Naive B cell (primary cell): ENCODE measurements at places on chromosomes 6 and 20. TPM values are rescaled to one million over a fixed set of nuclear protein-coding genes. Genes with fewer than 3 reads are reported as not detected.

- H3K36me3 ChIP-seq = peaks cover 38% of the 10 kb centered on the region
- peak overlapping the region; percentile 19 for H3K4me3 ChIP-seq
- no peaks in the 10 kb centered on the region for H3K27me3 ChIP-seq
- H3K27ac ChIP-seq = no peak overlapping the region
- no peak for DNase-seq
- peaks cover 8% of the 10 kb centered on the region for H3K4me1 ChIP-seq
These were observed 35.3 kb downstream of the EZR start for GRCh38 chr6:158783851-158784250.

DNA sequence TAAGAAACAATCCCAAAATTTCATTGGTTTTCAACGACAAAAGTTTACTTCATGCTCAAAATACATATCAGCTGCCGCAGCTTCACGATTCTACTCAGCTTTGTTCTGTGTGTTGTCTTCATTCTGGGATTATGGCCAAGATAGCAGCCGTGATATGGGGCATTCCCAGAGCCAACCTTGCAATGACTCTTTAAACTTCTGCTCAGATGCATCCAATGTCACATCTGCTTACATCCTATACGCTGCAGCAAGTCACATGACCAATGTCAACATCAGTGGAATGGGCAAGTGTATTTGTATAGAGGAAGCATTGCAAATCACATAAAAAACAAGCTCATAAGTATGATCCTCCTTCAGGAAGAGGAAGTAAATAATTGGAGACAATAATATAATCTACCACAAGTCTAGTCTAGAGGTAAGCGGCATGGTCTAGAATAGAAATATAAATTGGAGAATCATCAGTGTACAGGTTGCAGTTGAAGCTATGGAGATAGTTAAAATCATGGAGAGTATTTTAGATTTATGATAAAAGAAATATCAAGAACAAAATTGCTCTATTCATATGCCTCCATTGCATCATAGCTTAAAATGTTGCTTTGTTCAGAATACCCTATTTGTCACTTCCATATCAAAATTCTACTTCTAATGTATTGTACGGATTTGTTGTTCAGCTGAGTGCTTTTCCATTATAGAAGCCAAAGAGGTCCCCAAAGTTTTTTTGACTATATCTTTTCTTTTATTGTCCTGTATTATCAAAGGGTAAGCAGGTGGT lies 7.2 kb upstream of the C6orf141 start:
- H3K27me3 ChIP-seq = peaks cover 13% of the 10 kb centered on the region
- H3K4me1 ChIP-seq = no peaks in the 10 kb centered on the region
- no peak overlapping the region for H3K4me3 ChIP-seq
- H3K27ac ChIP-seq = no peak overlapping the region

DNA sequence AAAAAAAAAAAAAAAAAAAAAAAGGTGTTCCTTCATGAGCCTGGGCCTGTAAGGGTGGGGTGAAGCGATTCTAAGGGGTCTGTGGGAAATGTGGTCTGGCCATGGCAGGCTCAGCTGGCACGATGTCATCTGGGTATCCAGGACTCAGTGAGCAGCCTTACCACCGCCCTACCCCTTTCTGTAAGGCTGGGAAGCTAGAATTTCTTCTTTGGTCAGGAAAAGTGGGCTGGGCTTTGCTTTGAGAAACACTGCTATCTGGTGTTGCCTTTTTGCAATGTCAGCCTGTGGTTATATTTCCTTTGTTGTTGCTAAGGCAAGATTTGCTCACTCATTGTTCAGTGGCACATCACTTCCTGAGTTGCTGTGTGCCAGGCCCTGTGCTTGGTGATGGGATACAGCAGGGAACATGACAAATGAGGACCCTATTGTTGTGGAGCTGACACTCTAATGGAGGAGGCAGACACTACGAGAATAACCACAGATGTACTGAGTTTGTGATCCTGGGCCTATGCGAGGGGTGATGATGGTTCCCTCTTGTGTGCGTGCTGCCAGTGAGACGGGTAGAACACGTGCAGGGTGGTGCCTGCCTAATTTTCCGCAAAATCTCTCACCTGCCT lies 45.9 kb upstream of the ZNFX1 start:
- no peak for DNase-seq
- H3K4me3 ChIP-seq = no peak overlapping the region
- peaks cover 60% of the 10 kb centered on the region for H3K27me3 ChIP-seq
- peaks cover 7% of the 10 kb centered on the region for H3K4me1 ChIP-seq
- no peaks in the 10 kb centered on the region for H3K36me3 ChIP-seq
- H3K27ac ChIP-seq = no peak overlapping the region

- no peak for DNase-seq
- peaks cover 28% of the 10 kb centered on the region for H3K27me3 ChIP-seq
- H3K4me3 ChIP-seq = no peak overlapping the region
- H3K27ac ChIP-seq = no peak overlapping the region
These were observed 36.1 kb upstream of the CHD6 start for GRCh38 chr20:41654292-41654691.

The CRIP3 gene
- polyA plus RNA-seq = 6.5 TPM

The PCSK2 gene
- not detected for polyA plus RNA-seq

The NNAT gene
- polyA plus RNA-seq = not detected

The OTOR gene
- polyA plus RNA-seq = not detected
